NCI-H748 treated with DMSO at 0.1 percent for 48 hours (cell line): ENCODE measurements at places on chromosomes 2 and 18.

DNA sequence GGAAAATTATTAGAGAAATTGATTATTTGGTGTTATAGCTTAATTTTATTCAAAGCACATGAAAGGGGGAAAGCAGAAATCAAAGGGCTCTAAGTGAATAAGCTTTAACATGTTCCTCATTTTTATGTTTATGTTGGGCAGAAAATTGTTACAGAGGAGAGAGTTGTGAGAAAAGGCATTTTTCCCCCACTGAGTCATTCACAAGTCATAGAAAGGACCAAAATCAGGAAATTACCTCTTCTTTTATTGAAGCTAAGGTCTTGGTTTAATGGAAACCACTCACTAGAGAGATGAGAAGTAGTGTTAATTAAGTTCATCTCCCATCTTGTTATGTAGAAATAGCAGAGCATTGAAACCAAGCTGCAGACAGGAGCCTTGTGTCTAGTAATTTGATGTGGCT is 175.3 kb upstream of the THUMPD2 start:
- DNase-seq, result no peak

- no peak for DNase-seq
Observed at GRCh38 chr2:177964892-177965291, 107.7 kb downstream of the PDE11A start.

- DNase-seq, result no peak
Observed at GRCh38 chr2:38315707-38316333, 61.3 kb downstream of the ATL2 start.

- DNase-seq, result no peak
Observed at GRCh38 chr2:192535956-192536921, 341.5 kb upstream of the TMEFF2 start.

DNA sequence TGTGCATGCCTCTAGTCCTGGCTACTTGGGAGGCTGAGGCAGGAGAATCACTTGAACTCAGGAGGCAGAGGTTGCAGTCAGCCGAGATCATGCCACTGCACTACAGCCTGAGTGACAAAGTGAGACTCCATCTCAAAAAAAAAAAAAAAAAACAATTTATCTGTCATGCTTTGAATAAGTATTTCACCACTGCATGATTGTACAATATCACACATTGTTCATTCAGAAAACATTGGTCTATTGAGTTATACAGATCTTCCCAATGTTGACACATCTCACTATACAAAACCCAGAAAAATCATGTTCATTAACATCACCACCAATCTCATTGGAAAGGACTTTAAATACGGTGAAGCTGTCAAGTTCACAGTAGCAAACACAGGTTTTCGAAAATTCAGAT is 46.8 kb upstream of the PPM1B start:
- no peak for DNase-seq

DNA sequence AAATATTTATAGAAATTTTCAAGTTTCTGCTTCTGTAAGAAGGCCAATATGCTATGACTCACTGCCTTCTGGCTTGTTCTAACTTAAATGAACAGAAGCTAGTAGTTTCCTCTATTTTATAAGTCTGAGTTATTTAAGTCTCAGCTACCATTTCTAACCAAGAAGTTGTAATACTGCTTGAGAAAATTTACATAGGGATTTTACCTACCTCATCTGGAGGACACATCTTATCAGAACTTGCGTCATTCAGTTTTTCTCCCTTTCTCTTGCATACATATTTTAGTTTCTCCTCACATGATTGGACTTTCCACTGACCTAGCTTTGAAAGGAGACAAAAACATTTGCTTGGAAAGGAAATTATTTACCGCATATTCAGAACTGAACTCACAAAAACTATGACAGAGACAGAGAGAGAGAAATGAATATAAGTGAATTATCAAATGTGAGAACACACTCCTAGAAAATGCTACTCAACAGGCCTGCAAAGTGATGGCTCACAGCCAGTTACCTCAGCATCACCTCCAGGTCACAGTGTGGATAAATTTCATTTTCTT is 81.1 kb upstream of the CD302 start:
- DNase-seq, result no peak

GRCh38 chr2:38712413-38712812 is 38.7 kb downstream of the SRSF7 start:
- no peak for DNase-seq

- no peak for DNase-seq
Observed at GRCh38 chr18:66550366-66550765, 53.5 kb downstream of the CDH19 start.

DNA sequence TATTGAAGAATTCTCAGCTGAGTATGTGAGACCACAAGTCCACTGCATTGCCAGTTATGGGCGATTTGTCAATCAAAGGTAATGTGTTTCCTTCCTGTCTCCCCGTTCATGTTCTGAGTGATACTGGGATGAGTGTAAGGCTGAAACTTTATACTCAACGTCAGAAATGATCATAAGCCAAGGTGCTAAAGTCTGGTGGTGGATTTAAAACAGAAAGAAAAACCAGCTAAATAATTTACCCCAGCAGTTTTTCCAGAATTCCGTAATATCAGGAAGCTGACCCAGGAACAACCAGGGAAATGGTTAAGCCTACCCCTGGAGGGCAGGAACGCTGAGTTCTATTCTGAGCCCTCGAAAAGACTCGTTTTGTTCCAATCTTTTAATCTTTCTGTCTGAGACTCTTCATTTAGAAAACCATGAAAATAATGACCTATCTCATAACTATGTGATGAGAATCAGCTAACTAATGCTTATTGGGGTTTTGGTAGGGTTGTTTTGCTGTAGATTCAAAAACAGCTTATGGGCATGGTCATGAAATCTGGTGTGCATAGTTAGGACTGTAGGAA is 149.6 kb downstream of the LAMA3 start:
- DNase-seq, result no peak

- no peak for DNase-seq
Observed at GRCh38 chr2:105763076-105763475, 18.4 kb downstream of the NCK2 start.

DNA sequence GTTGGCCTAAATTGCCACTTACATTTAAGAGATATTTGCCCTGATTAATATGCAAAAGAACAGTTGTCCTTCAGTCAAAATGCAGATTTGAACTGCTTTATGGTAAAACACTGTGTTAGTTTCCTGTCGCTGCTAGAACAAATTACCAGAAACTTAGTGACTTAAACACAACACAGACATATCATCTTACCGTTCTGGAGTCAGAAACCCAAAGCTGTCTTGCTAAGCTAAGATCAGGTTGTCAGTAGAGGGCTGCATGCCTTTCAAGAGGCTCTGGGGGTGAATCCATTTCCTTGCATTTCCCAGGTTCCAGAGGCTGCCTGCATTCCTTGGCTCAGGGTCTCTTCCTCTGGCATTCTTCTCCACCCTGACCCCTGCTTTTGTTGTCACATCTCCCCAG is 149.5 kb downstream of the FAM161A start:
- no peak for DNase-seq

DNA sequence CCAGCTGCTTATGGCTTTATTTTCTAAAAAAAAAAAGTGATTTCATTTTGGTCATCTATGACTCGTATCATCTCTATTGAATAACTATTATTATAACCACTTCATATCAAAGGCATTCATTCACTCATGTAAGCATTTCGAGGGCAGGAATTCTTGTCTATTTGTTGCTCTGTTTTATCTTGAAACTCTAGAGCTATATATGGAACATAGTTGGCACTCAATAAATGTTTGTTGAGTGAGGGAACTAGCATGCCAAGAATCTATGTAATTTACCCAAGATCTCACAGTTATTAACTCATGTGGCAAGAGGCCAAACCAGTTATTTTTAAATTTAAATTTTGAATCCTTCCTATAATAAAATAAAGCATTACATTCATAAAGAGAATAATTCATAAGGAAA is 470.1 kb downstream of the TMX3 start:
- DNase-seq, result no peak

DNA sequence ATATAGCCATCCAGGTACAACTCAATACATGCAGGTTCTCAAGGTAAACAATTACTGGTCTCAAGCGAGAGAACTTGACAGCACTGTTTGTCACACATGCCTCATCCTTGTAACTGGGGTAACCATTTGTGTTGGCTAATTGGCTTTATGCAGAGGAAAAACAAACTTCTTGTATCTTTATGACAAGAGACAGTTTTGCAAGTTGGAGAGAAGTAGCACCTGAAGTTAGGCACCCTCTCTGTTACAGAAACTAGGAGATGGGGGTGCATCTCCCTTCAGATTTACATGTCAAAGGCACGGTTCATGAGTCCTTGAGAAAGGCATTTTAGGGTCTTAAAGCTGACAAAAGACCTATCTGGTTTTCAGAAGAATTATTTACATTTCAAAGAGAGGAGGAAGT is 241.7 kb downstream of the CD226 start:
- DNase-seq, result no peak

DNA sequence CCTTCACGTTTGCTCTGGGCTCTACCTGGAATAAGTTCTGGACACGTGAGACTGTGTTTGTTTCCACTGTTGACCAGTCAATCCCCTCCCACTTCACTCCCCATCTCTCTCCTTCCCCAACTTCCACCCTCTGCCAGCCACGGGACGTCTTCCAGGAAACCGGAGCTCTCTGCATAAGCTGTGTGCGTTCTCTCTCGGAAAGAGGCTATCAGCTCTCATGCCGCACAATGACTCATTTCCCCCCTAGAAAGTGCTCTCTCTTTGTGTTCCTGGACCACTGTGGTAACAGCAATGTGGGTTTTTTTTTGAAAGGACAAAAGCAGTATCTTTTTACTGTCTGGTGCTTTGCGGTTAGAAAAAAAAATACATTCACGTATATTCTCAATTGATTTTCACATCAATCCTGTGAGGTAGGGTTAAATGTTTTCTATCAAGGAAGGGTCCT is 10.2 kb downstream of the PROKR1 start:
- no peak for DNase-seq

DNA sequence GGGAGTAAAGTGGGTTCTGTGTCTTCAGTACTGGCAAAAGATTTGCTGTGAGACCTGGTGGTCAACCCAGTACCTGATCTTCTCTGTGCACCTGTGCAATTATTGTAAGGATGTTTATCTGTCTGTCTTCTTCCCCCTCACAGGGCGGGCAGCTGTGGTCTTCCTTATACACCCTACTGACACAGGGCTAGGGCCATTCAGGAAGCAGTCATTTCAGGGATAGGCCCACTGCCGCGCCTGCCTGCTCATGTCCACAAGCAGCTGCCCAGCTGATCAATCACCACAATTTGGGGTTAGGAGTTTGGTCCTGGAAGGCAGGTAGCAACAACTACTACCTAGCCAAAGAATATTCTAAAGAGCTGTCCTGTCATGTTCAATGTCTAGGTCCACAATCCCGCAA is 1.2 kb upstream of the CNNM4 start:
- no peak for DNase-seq

DNA sequence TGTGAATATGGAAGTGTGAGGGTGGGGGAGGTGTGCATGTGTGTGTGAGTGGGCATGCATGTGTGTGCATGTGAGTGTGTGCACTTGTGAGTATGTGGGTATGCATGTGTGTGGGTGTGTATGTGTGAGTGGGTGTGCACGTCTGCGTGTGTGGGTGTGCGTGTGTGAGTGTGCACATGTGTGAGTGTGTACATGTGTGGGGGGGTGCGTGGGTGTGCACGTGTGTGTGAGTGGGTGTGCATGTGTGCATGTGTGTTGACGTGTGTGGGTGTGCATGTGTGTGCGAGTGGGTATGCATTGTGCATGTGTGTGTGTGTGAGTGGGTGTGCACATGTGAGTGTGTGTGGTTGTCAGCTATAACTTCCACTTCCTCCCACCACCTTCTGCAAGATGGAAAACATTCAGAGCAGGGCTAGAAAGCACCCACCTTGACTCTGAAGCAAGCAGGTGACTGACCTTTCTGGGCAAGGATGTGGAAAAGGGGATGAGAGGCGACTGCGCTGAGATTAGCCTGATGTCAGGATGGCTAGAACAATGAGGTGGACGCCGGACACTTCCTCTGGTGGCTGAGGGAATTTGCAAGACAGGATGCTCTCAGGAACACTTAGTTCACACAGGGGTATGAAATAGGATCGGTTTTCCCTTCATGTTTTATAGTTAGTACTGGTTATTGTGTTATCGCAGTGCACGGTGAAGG is 103.6 kb downstream of the ACKR3 start:
- DNase-seq, result no peak

DNA sequence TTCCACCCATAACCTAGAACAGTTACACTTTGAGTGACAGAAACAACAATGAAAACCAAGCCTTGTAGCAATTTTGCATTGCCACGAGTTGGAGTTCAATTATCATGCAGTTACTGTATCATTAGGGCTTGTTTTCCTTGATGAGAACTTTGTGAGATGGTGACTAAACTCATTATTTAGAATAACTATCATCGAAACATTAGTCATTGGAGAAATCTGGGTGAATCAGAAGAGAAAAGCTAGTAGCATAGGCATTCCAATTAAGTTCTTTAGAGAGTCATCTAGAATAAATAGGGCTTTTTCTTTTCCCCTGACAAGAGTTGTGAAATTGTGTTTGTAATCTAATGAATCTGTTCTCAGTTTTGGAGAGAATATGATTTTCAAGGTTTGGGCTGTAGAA is 122.8 kb upstream of the DOCK10 start:
- no peak for DNase-seq

- DNase-seq, result no peak
Observed at GRCh38 chr2:170965446-170966225, 36.6 kb downstream of the GORASP2 start.

DNA sequence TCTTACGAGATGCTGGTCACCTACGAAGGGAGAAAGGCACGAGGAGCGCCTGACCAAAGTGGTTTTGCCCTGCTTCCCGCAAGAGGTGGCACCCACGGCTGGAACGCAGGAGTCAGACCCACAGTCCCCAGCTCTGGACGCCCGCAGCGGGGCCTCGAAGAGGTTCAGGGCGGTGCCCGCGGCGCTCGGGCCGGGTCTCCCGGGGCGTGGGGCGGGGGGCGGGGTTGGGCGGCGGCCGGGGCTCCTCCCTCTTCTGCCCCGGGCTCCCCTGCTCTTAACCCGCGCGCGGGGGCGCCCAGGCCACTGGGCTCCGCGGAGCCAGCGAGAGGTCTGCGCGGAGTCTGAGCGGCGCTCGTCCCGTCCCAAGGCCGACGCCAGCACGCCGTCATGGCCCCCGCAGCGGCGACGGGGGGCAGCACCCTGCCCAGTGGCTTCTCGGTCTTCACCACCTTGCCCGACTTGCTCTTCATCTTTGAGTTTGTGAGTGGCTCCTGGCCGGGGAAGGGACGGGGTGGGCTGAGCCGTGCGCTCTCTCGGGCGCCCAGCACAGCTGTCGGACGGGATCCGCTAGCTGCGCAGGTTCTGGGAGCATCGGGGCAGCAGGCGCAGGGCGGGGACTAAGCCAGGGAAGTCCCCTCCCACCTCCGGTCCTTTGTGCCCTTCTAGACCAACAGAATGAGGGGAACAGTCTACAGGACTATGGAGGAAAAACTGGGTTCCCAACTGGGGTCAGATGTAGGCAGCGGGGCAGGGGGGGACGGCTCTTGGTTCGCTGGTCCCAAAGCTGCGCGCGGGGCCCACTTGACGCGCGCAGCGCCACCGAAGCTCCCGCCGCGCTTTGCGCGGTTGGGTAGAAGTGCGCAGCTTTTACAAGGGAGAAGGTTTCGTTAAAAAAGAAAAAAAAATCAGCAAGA is at the start of gene MAL:
Gene MAL (plus strand): TSS at position 303 of the 914 bp plus-strand sequence. CDS start 85 bp downstream, at position 388.
- DNase-seq, result no peak
